ENCODE measurements at places on chromosomes 7 and 10.

GRCh38 chr10:73625004-73625883 lies 16.0 kb downstream of the MYOZ1 start:
- DNase-seq: peak; percentile 29

- DNase-seq: no peak
Measured at GRCh38 chr10:80462299-80462980, 8.3 kb downstream of the TSPAN14 start.

GRCh38 chr7:11707606-11708193 lies 124.3 kb downstream of the THSD7A start:
- no peak for DNase-seq

GRCh38 chr7:36811807-36812206 lies 87.5 kb upstream of the AOAH start:
- DNase-seq: no peak

- no peak for DNase-seq
Measured at GRCh38 chr10:63236113-63236935, 103.2 kb downstream of the NRBF2 start.

GRCh38 chr10:124419635-124420034 lies 912 bp upstream of the OAT start:
- no peak for DNase-seq

- DNase-seq: peak; percentile 60
Measured at GRCh38 chr7:129298268-129298893, 73.6 kb downstream of the AHCYL2 start.

- no peak for DNase-seq
Measured at GRCh38 chr10:113590581-113590980, 37.7 kb downstream of the HABP2 start.

GRCh38 chr7:4840079-4840501 lies 21.7 kb downstream of the PAPOLB start:
- DNase-seq: no peak

GRCh38 chr7:142964502-142965246 lies 2.5 kb upstream of the KEL start:
- DNase-seq: no peak

DNA sequence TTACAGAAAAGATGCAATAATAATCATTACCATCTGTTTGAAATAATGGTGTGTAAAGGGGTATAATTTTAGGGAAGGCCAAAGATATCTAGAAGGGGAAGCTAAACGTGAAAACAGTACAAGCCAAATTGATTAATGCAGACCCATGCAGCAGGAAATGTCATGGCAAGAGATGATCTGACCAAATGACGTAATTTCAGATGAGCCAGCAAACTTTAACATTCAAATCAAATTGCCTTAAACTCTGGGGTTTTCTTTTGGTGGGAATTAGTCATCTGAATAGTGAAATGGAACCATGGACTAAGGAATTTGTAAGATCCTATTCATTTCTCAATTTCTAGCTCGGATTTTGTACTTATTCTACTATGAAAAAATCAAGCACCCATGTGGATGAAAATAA lies 21.4 kb upstream of the SCIN start:
- DNase-seq: no peak

DNA sequence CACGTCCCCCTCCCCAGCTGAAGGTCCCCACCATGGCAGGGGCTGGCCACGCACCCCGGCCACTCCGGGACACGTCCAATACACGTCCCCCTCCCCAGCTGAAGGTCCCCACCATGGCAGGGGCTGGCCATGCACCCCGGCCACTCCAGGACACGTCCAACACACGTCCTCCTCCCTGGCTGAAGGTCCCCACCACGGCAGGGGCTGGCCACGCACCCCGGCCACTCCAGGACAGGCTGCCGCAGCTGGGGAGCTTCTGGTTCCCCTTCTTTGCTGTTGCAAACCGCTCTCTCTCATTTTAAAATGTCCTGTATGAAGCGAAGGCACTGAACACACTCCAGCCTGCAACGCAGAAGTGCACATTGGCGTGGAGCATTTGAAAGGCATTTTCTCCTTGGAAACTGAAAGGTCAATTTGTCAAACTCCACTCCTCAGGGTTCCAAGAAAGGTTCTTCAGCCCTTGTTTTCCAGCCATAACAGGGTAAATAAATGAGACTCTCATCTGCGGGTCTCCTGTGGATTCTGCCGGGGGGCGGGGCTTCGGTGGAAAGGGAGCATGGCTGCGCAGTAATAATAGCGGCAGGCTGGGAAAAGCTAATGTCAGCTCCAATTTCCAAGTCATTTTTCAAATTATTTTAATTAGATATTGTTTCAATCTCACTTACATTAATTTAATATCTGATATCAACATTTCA lies 580.3 kb downstream of the DNAJB6 start:
- DNase-seq: no peak

GRCh38 chr7:6226194-6226799 lies 46.1 kb downstream of the CYTH3 start:
- no peak for DNase-seq

GRCh38 chr7:29926741-29927140 lies 62.9 kb downstream of the SCRN1 start:
- DNase-seq: no peak

GRCh38 chr7:137976696-137977095 lies 25.2 kb downstream of the CREB3L2 start:
- no peak for DNase-seq

DNA sequence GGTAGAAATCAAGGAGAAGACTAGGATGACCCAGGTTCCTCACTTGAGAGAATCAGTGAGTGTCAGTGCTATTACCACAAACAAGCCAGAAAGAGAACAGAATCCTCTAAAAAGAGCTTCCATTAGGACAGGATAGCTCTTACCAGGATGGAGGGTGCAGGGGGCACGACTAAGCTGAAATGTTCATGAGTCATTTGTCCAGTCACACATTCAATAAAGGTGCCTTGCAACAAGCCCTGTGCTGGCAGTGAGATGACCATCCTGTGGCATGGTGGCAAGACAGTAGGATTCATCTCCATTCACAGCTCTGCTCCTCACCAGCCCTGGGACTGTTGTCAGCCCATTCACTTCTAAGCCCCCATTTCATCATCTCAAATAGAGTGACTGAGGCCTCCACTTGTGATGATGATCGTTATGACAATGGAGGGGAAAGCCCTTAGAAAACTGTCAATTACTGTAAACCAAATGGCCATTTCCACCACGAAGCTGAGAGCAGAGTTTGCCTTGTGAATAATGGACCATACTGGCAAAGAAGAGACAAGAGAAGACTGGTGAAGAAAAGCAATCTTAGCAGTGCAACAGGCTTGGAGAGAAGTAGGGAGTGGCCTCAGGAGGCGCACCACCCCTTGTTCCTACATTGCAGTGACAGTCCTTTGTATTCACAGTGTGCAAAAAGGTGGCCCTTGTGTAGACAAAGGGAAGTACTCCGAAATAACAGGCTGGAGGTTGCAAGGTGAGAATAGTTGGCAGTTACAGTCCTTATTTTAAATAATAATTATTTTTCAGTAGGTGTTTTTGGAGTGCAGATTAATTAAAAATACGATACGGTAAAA lies 9.0 kb upstream of the WIPF3 start:
- no peak for DNase-seq

GRCh38 chr7:135597181-135597925 lies 39.6 kb downstream of the NUP205 start:
- DNase-seq: no peak

DNA sequence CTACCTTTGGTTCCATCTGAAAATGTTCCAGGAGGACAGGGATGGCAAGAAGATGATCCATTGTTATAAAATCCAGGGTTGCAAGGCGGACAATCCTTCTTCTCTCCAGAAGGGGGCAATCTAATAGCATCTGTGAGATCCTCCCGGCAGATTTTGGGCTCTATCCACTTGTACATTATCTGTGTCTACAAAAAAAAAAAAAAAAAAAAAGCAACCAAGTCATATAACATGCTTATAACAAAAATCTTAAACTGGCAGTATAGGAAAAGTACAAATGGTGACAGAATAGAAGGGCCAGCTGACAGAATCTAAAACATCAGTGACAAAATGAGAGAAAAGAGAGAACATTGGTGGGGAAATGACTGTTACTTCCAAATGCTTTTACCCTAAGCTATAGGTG lies 132.7 kb downstream of the ELAPOR2 start:
- DNase-seq: peak; percentile 59

DNA sequence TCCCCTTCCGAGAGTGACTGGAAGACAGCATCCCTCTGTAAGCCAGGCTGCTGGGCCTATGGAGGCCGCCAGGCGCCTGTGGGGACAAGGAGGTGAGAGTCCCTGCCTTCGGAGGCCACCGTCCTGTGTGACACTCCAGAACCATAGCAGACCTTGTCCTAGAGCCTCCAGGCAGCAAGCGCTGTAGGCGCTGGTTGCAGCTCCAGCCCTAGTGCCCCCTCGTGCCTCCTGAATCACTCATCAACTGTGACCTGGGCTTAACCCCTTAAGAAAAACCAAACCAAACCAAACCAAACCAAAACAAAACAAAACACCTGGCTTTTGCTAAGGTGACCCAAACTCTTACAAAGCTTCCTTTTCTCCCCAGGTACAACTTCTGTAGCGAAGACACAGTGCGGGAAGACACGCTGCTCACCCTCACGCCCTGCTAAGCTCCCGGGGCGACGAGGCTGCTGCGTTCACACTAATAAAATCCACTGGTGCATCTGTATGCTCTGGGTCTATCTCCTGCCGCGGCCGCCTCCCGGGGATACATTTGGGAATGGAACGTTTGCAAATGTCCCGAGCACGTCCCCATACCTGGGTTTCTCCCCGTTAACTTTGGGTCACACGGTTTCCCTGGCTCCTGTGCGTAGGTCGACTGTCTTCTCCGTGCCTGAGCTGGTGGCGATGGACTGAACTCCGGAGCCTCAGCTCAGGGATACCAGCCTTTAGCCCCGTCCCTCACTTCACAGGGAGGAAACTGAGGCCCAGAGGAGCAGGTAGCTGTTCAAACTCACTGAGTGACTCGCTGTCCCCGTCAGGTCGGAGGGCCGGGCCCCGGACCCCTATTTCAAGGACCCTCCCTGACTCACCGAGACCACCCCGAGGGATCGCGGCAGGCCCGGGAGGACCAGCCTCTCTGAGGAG lies 11.8 kb upstream of the PNLIPRP2 start:
- no peak for DNase-seq

- no peak for DNase-seq
Measured at GRCh38 chr7:149722356-149722957, 50.9 kb downstream of the ZNF467 start.

DNA sequence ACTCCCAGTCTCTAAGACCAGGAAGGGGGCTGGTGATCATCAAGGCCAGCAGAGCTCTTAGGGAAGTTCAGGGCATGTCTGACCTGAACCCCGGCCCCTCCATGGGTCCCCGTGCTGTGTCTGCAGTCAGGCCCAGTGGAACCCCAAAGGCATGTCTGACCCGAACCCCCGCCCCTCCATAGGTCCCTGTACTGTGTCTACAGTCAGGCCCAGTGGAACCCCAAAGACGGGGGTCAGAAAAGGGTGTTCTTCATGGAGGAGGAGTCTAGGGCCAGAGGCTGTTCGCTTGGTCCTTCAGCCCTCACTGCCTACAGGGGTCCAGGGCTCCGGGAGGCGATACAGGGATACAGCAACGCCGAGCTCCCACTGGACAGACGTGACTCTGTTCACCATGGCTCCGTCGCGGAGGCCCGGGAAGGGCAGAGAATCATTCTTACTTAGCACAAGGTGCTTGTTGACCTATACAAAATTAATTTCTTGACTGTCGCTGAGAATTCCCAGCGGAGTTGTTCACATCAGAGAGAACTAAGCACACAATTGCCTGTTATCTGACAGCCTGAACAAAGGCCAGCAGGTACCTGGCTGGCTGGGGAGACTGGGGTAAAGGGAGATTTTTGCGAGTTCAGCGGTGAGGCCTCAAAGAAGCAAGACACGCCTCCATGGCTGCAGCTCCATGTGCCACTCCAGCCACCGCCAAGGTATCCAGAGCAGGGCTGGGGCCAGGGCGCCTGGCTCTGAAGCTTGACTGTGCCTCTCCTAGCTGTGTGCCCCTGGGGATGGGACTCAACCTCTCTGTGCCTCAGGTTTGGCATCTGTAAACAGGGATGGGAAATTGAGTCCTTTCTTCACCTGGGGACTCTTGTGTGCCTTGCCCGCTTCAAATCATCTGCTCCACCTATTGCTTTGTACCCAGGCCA lies 26.8 kb downstream of the EN2 start:
- DNase-seq: no peak

DNA sequence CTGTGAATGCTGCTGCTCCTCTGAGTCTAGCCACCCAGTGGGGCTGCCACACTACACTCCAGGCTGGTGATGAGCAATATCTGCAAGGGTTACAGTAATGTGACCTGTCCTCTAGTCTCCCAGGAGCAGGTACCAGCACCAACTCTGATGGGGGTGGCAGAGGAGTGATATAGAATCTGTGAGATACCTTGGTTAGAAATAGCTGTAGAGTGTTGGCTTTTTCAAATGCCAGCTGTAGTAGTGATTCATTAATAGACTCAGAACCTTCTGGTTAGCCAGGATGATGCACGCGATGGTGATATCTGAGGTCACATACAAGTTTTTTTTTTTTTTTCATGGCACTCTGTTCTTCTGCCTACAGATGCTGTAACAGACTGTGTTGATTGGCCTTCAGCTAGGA lies 757.1 kb downstream of the INHBA start:
- DNase-seq: no peak

DNA sequence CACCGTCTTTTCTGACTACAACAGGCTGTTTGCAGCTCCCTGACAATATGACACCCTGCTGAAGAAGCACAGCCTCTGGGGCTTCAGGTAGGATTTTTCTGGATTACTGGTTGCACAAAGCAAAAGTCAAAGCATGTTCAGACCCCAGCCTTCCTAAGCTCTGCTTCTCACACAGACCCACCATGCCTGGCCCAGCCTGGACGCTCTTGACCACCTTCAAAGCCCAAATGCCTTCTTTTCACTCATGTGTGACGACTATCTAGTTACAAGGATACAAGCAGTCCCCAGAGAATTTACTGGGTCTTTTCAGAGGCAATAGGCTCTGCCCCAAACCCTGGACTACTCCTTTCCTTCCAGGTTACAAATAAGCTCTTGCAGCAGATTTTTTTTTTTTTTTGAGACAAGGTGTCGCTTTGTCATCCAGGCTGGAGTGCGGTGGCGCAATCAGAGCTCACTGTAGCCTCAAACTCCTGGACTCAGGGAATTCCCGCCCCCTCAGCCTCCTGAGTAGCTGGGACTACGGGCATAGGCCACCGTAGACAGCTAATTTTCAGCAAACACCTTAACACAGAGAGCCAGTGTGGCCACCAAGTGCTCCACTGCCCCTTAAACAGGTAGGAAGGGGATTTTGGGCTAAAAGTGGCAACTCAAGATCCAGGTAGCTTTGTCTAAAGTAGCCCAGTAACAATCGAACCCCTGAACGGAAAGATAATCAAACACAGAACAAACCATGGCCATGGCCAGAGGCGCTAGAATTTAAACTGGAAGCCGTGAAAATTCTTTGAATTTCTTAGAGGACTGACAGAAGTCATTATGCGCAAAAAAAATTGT lies 16.2 kb downstream of the SVIL start:
- no peak for DNase-seq

GRCh38 chr7:78399033-78399769 lies 600.6 kb downstream of the PHTF2 start:
- no peak for DNase-seq

Measured in head of caudate nucleus (tissue), 42 donors.